ENCODE measurements at places on chromosomes 6 and 20.

GRCh38 chr6:14584450-14584849 is 466.9 kb downstream of the CD83 start:
- peak; percentile 72 for DNase-seq

DNA sequence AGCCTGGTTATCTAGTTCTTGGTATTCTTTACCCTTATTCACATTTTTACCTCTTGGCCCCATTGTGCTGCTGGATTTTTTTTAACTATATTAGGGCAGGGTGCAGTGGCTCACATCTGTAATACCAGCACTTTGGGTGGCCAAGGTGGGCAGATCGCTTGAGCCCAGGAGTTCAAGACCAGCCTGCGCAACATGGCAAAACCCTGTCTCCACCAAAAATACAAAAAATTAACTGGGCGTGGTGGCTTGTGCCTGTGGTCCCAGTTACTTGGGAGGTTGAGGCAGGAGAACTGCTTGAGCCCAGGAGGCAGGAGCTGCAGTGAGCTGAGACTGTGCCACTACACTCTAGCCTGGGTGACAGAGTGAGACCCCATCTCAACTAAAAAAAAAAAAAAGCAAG is 12.2 kb upstream of the TAF8 start:
- no peak for DNase-seq

DNA sequence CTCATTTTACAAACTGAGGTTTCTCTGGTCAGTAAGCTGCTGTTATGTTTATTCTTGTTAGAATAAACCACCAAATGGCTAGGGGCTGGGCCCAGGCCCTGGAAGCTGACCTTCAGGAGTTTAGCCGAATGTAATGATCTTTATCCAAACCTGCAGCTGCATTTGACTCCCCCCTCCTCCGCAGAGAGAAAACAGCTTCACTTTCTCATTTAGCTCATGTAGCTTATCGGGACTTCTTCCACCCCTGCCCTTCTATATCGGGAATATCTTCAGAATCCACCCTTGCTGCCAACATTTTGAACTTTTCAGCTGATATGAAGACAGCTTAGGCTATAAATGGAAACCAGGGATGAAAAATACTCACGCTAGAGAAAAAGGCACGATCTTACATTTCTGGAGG is 102.6 kb downstream of the ZMYND8 start:
- no peak for DNase-seq

GRCh38 chr20:37686762-37687477 is 6.9 kb upstream of the CTNNBL1 start:
- no peak for DNase-seq

- peak; percentile 90 for DNase-seq
Observed at GRCh38 chr6:160881148-160881808, 110.3 kb upstream of the MAP3K4 start.

DNA sequence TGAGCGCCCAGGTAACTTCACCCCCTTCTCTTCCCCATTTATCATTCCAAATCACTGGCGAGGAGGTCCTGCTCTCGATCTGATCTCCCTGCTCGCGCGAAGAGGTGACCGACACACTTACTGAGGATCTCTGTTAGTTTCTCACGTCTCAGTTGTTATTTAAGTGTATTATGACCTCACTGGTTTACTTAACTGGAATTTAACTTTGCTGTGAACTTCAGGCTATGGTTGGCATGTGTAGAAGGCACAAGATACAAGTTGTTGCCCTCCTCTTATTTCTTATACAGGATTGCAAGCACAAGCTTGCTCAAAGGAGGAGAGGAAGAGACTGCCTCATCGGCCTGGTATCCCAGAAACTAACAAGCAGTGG is 1.2 kb downstream of the RNF217 start:
- DNase-seq, result peak; percentile 84

DNA sequence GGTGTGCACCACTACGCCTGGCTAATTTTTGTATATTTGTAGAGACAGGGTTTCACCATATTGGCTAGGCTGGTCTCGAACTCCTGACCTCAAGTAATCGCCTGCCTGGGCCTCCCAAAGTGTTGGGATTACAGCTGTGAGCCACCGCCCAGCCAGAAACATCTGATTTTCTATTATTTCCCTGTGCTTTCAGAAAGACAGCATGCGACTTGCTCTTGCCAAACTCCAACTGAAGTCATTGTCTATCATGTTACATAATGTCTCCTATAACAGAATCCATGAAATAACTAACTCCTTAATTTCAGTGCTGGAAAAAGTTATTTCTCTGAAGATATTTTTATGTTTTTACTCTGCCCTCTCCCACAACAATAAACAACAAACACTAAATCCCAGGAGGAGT is 8.5 kb downstream of the RMND1 start:
- no peak for DNase-seq

Measured in NCI-H69 (cell line).